ENCODE measurements at places on chromosomes 16 and 17.
A peak's percentile ranks its signal among the peaks of the same experiment; 100 is the strongest.

GRCh38 chr17:27782791-27783206 lies 17.5 kb downstream of the NOS2 start:
- DNase-seq: no peak

GRCh38 chr17:32684087-32684958 lies 192.6 kb downstream of the MYO1D start:
- DNase-seq: no peak

GRCh38 chr17:70286391-70286790 lies 117.1 kb downstream of the KCNJ2 start:
- DNase-seq: no peak

- DNase-seq: no peak
Measured at GRCh38 chr16:58031016-58031800, 5.7 kb downstream of the MMP15 start.

DNA sequence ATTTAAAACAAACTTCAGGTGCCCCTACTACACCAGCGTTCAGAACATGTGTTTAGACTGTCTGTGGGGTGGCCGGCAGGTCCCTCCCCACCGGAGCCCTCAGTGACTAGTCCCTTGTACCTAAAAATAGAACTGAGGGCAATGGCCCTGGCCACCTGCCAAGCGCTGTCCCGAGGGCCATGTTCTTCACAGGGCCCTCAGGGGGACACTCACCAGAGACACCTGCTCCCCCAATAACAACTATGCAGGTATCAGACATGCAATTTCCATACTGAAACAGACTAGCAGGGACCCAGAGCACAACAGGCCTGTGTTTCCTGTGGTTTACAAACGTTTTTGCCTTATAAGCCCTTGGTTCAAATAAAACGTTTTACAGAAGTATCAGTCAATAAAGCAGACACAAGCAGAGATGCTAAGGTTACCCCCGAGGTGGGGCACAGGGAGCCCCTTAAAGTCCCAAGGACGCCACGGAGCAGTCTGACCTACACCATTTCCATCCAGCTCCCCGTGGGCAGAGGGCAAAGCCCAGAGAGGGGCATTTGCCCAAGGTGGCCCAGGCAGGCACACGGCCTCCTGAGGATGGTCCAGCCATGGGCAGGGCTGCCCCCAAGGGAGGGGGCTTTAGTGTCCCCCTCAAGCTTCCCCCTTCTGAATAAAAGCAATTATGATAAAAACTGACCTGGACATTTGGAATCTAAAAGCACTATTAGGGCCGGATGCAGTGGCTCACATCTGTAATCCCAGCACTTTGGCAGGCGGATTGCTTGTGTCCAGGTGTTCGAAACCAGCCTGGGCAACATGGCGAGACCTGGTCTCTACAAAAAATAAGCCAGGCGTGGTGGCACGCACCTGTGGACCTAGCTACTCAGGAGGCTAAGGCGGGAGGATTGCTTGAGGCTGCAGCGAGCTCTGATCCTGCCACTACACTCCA lies 896 bp upstream of the MYLK3 start:
- DNase-seq: no peak

DNA sequence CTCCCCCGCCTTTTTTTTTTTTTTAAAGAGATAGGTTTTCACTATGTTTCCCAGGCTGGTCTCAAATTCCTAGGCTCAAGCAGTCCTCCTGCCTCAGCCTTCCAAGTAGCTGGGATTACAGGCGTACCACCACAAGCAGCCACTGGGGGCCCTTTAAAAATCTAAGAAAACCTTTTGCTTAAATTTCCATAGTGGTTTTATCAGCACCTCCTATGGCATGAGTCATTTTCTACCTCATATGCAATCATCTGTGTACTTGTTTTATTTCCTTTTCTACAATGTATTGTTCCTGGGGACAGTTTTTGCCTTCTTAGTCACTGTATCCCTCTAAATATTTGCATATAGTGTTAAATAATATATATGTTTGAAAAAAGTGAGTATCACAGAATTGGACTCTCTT lies 29.2 kb downstream of the GNA13 start:
- peak; percentile 79 for DNase-seq

- peak; percentile 94 for DNase-seq
Measured at GRCh38 chr17:17710728-17711541, 29.7 kb downstream of the RAI1 start.

DNA sequence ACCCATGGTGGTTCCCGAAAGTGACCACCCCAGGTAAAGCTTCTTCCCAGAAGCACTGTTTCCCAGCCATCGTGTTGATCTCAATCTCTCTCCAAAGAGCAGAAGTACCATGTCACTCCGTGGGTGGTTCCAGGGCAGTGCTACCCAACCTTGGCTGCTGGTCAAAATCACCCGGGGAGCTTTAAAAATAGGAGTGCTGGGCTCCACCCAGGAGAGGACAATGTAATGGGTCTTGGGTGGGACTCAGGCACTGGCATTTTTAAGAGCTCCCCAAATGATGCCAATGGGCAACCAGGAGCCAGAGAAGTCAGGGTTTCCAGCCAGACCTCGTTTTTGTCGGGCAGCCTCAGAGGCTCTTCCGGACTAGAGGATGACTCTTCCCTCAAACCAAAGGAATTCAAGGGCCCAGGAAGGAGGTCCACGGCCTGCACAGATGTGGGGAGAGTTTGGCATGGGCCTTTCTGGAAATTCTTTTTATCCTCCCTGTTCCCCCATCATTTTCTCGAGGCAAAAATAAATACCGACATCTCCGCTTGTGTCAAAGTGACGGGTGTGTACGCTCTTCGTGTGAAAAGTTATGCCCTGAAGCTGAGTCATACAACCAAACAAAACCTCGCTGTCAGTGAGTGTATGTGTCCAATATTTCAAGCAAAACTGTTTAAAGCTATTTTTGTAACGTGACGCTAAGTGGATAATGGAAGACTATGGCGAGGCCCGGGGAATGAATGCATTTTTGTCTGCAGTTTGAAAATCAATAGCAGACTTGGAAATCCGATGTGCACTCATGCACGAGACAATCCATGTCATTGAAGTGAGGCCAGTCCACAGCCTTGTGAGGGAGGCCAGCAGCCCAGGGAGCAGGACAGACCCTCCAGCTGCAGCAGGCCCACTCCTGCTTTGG lies 364.1 kb downstream of the FOXL1 start:
- peak; percentile 46 for DNase-seq

GRCh38 chr16:56603589-56603988 lies 4.8 kb upstream of the MT2A start:
- peak; percentile 42 for DNase-seq

DNA sequence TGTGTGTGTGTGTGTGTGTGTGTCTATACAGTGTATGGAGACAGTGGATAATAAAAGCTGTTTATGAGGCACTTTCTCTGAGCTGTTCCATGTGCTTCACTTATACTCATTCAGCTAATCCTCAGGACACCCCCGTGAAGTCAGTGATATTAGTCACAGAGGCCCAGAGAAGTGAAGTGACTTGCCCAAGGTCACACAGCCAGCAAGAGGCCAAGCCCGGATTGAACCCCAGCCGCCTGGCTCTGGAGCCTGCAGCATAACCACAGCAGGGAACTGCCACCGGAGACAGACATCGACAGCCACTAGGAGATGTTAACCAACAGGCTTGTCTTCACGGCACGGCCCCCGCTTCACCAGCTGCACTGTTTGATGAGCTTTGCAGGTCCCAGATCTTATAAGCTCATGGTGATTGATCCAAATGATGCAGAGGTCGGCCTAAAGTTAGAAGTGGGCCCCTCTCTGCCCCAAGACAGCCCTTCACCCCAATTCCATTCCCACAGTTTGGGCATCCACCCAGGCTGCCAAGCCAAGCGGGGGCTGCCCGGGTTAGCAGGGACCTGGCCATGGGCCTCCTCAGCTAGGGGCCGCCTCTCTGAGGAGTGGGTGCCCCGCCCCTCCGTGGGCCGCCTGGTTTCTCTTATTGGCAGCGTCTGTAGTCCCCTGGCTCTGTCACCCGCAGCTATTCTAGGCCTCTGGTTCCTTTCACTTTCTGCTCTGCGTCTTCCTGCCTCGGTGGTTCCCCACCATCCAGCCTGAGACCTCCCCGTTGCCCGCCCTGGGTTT lies 30.9 kb downstream of the SOCS1 start:
- DNase-seq: no peak

GRCh38 chr17:7932483-7932891 lies 481 bp downstream of the CNTROB start:
- peak; percentile 46 for DNase-seq

- no peak for DNase-seq
Measured at GRCh38 chr16:19073863-19074262, 6.4 kb downstream of the COQ7 start.

DNA sequence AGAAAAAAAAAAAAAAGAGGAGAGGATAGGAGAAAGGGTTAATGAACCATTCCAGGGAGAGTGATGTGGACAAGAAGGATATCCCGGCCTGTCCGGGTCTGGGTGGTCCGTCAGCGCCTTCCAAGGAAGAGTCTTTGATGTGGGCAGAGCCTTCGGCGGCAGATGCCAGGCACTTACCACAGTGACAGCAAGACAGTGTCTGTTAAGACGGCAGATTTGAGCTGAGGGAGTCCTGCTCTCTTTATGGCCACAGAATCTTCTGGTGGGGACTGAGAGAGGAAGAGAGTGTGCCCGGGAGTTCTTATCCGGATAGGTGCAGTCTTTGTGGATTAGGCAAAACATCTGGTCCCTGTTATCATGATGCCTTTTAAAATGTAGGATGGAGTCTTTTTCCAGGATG lies 95.2 kb downstream of the ZDHHC7 start:
- no peak for DNase-seq

DNA sequence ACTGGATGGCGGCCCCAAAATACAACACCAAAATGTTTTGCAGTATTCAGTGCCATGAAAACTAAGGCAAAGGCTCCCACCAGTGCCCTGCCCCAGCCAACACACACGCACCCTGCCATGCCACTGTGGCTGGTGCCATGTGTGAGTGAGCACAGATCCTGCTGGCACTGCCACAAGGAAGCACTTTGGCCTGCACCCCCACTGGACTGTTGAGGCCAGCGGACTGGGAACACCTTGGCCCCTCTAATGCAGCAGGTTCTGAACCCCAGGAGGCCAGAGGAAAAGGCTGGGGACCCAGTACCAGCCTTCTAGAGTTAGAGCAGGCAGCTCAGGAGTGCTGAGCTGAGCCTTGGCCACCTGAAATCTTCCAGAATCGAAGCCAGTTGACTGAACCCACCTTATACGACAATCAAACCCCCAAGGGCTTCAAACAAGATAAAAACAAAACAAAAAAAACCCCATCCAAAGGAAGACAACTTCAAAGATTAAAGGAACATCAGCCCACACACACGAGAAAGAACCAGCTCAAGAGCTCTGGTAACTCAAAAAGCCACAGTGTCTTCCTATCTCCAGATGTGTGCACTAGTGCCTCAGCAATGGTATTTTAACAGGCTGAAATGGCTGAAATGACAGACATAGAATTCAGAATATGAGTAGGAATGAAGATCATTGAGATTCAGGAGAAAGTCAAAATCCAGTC lies 21.5 kb downstream of the NLRP1 start:
- DNase-seq: no peak

DNA sequence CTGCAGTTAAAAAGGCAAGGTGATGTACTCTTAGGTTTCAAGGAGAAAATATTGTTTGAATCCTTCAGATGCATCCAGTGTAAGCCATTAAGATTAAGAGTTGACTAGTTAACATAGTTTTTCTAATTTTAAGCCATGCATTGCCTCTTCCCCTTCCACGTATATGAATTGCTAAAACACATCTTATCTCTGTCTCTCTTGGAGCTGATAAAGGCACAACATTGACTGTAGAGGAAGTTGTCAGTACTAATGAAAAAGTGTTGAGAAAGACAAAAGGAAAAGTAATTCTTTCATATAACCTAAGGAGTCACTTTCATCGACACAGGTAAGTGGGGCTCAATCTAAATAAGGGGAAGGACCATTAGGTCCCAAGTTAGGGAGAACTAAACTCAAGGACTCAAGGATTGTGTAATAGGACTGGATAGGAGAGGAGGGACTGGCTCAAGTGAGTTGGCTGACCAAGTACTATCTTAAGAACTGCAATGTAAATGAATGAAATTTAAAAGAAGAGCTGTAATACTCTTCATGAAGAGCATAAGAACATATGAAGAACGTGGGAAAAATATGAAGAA lies 55.6 kb downstream of the GRB7 start:
- DNase-seq: no peak

- DNase-seq: no peak
Measured at GRCh38 chr17:43126911-43127290, 1.7 kb upstream of the BRCA1 start.

DNA sequence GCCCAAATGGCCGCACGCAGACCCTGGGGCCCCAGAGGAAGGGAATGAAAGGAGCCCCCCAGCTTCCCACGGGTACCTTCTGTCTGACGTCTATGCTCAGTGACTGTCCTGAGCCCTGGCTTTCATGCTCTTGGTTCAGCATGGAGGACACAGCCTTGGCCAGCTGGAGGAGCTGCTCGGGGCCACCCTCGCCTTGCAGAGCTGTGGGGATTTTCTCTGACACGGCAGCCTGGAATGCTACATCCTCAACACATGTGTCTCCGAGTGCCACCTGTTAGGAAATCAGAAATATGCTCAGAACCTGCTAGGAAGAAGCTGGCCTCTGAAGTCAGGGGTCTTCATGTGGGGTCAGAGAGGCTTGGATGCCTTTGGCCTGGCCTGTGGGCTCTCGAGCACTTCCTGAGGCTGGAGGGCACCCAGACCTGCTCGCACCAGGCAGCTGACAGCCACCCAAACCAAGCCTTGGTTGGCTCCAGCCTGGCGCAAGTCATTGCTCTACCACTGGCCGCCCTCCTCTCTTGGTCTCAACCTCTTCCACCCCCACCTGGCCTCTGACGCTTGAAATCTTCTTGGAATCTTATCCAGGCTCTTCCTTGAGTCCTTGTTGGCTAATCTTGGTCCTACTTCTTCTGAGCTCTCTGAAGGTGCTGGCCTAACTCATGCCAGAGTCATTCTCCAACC lies 63.7 kb upstream of the BCO1 start:
- DNase-seq: peak; percentile 74

- DNase-seq: peak; percentile 28
Measured at GRCh38 chr17:13393841-13394710, 207.7 kb downstream of the HS3ST3A1 start.

DNA sequence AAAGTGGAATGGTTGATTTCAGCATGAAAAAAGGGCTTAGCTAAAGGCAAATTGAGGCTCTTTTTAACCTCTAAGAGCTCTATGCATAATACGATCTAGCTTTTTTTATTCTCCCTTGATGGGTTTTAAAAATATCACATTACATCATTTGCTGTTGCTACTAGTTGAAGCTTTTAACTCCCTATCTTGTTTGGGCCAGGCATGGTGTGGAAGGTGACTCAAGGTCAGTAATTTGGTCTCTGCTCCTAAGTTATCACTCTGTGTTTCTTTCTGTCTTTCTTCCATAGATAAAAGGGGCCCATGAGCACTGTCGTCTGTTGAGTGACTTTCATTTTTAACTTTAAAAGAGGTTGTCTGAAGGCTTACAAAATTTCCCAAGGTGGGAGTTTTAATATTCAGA lies 58.1 kb upstream of the GOT2 start:
- DNase-seq: no peak

- DNase-seq: peak; percentile 92
Measured at GRCh38 chr17:61284174-61284573, 115.5 kb upstream of the TBX2 start.

- DNase-seq: peak; percentile 76
Measured at GRCh38 chr17:61409301-61410112, 9.9 kb downstream of the TBX2 start.

DNA sequence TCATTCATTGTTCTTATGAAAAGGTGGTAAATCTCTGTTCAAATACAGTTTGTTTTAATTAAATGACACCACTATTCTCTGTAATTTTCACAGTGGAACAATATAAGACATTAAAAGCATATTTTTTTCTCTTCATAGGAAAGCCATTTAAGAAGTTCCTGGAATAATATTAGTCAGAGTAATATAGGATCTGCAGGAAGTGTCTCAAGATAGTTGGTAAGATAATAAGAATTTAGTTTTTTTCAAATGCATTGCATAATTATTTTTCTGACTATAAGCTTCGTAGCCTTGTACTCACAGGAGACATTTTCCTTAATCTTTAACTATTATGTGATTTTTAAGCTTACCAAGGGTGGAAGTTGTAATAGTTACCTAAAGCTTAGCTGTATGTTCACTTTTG lies 16.9 kb downstream of the STXBP4 start:
- DNase-seq: no peak

All from EL (cell line).